ENCODE measurements at places on chromosomes 7 and 10.
A peak's percentile ranks its signal among the peaks of the same experiment; 100 is the strongest.

DNA sequence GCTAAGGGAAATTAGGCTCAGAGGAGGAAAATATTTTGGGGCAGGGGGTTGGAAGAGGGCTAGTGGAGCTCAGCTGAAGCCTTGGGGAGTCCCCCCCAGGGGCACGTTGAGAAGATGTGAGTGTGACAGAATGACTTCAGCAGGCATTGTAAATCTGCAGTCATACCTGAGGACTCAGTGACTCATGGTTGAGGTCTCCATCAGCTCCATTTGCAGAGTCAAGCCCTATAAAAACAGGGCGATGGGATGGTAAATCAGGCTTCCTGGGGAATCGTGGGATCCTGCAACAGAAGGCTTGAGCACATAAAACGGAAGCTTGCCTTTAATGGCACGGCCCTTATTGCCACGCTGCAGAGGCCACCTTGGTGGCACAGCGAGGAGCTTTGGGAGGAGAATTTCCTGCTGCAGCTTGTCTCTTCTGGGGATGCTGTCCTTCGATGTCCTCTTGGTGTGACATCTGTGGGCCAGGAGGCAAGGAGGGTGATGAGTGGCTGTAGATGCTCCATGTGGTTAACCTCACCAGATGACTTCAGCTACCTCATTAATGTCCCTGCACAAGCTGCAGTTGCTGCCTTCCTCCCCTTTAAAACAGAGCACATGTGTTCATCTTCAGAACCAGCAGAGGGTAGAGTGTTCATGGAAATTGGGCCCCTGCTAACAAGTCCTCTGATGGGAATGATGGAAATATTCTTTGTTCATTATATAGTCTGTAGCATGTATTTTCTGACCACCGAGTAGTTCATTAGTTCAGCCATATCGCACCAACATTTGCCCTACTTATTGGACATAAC is 285.9 kb downstream of the LRMDA start:
- no peak for DNase-seq

GRCh38 chr7:25642849-25643248 is 414.6 kb upstream of the NPVF start:
- no peak for DNase-seq

DNA sequence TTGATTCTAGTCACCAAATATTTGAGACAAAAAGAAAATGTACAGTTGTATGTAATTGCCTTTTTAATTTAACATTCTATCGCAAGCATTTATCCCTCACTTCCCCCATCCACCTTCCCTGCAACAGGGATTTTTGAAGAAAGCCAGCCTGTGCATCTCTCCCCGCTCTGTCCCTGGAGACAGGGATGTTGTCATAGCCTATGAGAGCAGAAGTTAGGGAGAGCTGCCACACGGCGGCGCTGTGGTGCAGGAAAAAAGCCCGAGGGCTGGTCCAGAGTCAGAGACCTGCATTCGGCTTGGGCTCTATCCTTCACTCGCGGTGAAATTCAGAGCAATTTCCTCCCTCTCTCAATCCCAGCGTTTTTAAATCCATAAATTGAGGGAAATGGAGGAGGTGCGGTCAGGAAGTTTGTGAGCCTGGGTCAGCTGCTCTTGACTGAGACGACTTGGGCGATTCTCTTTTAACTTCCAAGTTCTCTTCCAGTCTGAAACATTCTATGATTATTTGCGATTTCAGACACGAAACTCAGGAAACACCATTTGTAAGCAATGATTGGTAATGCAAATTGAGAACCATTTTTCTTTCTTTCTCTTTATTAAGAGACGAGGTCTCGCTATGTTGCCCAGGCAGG is 17.5 kb downstream of the HKDC1 start:
- DNase-seq = peak; percentile 87

DNA sequence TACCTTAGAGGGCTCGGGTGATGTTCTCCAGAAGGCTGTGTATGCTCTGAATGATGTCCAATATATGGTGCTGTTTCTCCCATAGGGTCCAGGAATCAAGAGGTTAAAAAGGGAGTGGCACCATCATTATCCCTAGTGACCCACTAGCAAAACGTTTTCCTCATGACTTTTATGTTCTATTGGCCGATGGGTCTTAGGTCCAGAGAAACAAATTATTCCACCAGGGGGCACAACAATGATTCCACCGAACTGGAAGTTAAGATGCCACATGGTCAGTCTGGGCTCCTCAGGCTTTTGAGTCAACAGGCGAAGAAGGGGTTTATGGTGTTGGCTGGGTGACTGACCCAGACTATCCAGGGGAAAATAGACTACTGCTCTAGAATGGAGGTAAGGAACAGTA is 256.1 kb downstream of the COBL start:
- DNase-seq = no peak

DNA sequence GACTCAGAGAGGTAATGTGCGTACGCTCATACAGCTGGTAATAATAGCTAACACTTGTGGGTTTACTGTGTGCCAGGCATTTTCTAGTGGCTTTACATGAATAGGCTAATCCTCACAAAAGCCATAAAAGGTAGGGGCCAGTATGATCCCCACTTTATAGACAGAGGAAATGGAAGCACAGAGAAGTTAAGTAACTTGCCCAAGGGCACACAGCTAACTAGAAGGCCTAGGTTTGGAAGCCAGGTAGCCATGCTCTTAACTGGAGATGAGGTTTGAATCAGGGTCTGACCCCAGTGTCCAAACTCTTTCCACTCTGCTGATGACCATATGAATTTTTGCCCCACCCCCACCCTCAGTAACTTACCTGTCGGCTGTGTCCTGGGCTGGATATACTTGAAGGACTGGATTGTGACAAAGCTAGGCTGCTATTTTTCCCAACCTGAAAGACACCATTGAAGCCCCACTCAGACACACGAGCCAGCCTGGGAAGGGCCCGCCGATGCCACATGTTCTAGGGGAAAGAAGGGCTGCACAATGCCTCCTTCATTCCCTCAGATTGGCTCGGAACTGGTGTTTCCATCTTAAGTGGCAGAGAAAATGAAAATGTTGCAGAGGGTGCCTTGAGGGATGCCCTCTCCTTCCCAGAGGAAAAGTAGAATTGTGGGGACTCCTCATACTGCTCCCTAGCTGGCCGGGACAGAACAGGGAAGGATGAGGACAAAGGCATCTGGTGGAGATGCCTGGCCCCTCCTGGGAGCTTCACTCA is 29.1 kb upstream of the EFCAB10 start:
- DNase-seq = no peak

GRCh38 chr7:155792315-155792960 is 19.8 kb downstream of the SHH start:
- DNase-seq = no peak

DNA sequence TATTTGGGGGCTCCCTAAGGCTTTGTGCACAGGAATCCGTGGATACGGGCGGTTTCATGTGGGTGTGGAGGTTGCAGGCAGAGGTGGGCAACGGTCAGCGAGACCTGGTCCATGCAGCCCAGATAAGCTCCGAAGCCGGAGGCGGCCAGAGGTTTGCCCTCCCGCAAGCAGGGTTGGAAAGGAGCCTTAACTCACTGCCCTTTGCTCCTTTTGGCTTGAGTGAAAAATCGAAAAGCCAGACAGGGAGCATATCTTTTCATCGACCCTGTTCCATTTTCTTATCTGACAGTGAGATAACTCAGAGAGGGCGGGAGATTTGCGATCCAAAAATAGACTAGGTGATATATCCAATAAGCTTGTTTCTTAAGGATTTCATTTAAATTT is 1.5 kb downstream of the GRM3 start:
- DNase-seq = no peak

DNA sequence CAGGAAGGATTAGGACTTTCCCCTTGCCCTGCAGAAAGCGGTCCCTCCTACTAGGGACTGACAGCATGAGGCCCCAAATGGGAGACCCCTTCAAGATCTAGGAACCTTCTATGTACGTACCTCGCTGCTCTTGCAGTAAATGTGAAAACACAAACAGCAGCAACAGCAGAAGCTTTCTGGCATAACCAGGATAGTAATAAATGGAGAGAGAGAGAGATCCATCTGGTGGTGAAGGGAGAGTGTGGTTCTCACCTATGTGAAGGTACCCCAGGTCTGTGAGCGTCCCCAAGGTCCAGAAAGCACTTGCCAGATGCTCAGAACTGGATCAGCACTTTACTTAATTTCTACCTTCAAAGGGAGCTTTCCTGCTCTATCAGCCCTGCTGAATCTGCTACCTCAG is 592.7 kb downstream of the PARD3 start:
- DNase-seq = no peak

GRCh38 chr7:65239707-65240352 is 133.8 kb upstream of the ZNF92 start:
- no peak for DNase-seq

- DNase-seq = peak; percentile 36
Measured at GRCh38 chr7:101564778-101565211, 64.3 kb downstream of the MYL10 start.

GRCh38 chr7:101996131-101996691 is 178.8 kb downstream of the CUX1 start:
- DNase-seq = no peak

DNA sequence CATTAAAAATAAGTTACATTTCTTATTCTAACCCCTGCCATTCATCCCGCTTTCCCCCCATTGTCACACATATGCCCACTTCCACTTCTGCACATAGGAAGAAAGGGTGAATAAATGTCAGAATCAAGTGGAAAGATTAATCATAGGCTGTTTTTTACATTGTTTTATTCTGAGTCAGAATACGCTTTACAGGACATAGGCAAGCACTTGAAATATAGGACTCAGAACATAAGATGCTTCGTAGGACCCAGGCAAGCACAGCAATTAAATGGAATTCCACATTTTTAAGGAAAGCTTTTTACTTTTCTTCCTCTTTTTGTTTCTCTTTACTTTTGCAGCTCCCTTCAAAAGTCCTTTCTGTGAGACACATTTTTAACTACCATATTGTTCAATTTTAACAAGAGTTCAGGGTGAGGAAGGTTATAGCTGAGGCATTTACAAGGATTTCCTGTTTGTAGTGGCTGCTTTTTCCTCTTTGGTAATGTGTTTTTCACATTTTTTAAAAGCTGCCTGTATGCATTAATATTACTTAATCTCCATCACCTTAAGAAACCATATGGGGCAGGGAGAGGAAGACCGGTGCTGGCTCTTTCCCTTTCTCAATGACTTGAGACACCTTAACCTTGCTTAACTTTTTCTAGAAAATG is 130.0 kb downstream of the TES start:
- DNase-seq = no peak

- no peak for DNase-seq
Measured at GRCh38 chr10:114566064-114566463, 92.0 kb downstream of the ABLIM1 start.

DNA sequence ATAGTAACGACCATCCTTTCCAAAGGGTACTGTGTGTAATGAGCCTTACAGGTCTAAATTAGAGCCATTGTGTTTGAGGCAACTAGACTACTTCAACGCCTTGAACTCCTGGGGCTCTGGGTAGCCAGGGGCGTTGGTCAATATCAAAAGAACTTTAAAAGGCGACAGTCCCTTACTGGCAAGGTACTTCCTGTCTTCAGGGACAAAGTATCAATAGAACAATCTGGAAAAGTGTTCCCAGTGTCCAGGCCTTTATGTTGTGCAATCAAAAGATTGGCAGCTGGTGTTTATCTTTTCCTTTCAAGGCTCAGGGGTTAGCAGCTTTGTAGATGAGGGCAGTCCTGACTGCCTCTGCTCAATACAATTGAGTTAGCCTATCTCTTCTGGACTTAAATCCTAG is 284.3 kb downstream of the PARD3 start:
- no peak for DNase-seq

GRCh38 chr7:151875942-151876898 is 695 bp downstream of the PRKAG2 start:
- peak; percentile 80 for DNase-seq

DNA sequence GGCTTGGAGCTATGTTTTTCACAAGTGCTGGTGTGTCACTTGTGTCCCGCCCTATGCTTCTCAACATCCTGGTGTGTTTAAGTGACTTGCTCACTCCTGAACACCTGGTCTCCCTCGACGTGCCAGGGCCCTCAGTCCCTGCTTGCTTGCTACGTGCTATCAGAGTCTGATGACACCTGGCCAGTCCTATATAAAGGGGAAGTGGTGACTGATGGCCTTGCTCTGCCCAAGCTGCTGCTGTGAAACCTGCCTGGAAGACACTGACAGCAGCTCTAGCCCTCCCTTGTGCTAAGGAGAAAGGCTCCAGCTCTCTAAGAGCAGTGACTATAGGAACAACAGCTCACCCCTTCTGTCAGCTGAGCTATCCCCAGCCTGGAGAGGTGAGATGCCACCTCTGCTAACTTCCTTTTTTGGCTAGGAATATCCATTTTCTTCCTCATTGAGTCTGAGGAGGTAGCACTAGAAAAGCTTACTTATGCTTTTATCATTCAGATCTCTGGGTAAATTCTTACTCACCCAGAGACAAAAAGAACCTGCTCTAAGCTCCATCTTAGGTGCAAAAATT is 77.2 kb upstream of the PLXNA4 start:
- DNase-seq = no peak

GRCh38 chr7:73626814-73627213 is 2.5 kb upstream of the MLXIPL start:
- DNase-seq = no peak

GRCh38 chr7:25308906-25309705 is 80.8 kb upstream of the NPVF start:
- no peak for DNase-seq

- DNase-seq = peak; percentile 40
Measured at GRCh38 chr7:24812305-24812945, 55.2 kb upstream of the GSDME start.

- peak; percentile 47 for DNase-seq
Measured at GRCh38 chr10:21534604-21535493, 817 bp downstream of the MLLT10 start.

- peak; percentile 69 for DNase-seq
Measured at GRCh38 chr7:55571511-55572377, 558 bp downstream of the VOPP1 start.

DNA sequence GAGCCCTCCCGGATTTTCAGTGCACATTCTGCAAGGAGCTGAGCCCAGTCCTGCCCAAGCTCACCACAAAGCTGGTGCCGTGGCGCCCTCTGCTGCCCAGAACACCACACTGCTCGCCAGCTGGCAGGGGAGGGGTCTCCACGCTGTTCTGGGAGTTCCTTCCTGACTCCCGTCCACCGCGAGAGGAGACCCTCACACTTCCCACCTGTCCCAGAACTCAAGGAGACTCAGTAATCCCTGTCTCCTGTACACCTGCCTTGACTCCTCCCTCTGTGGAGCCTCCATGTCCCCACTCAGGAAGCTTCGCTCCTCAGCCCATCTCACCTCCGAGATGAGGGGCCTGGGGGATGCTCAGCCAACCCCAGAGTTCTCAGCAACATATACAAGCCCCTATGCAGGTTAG is 11.3 kb downstream of the C10orf105 start:
- DNase-seq = peak; percentile 42

- no peak for DNase-seq
Measured at GRCh38 chr7:80379034-80379982, 132.6 kb downstream of the GNAT3 start.

GRCh38 chr7:14690486-14690885 is 212.1 kb downstream of the DGKB start:
- DNase-seq = no peak

DNA sequence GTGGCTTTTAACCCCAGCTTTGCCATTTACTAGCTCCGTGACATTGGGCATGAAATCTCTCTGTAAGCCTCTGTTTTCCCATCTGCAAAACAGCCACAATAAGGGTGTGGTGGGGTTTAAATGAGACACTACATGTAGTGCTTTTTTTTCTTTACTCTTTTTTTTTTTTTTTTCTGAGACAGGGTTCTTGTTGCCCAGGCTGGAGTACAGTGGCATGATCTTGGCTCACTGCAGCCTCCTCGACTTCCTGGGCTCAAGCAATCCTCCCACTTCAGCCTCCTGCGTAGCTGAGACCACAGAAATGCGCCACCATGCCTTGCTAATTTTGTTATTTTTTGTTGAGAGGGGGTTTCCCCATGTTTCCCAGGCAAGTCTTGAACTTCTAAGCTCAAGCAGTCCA is 8.3 kb upstream of the DENND10 start:
- DNase-seq = no peak

- DNase-seq = no peak
Measured at GRCh38 chr10:121662945-121663917, 65.0 kb upstream of the FGFR2 start.
